ENCODE measurements at places on chromosomes 1 and 21. TPM values are rescaled to one million over a fixed set of nuclear protein-coding genes. Genes with fewer than 3 reads are reported as not detected.
A peak's percentile ranks its signal among the peaks of the same experiment; 100 is the strongest.

The HSD11B1 gene
- total RNA-seq = 226 TPM

DNA sequence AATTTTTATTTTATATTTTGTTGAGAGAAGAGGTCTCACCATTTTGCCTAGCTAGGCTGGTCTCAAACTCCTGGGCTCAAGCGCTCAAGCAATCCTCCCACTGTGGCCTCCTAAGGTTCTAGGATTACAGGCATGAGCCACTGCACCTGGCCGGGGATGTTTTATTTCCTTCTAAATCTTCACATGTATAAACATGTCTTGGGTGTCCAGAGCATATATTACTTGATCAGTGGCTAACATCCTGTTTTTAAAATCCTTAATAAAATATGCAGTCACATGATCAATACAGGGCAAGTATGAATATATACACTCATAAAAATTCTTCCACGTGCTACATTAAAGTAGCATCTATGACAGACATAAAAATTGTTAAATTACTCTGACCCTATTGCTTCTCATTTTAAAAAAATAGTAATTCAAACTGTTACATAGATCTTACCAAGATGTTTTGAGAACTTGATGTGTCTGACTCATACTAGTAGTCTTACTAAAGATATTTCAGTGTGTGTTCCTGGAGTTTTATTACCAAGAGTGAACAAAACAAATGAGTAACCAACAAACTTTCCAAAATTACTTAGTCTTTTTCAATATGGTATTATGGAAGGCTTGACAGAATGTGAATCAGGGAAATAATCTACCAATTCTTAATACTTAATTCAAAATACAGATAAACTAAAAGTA is 222.5 kb downstream of the SLC45A1 start:
- DNase-seq = no peak

- DNase-seq = no peak
Measured at GRCh38 chr1:31523012-31523411, 53.3 kb upstream of the TINAGL1 start.

GRCh38 chr1:215835951-215836350 is 268.8 kb downstream of the KCTD3 start:
- no peak for DNase-seq

DNA sequence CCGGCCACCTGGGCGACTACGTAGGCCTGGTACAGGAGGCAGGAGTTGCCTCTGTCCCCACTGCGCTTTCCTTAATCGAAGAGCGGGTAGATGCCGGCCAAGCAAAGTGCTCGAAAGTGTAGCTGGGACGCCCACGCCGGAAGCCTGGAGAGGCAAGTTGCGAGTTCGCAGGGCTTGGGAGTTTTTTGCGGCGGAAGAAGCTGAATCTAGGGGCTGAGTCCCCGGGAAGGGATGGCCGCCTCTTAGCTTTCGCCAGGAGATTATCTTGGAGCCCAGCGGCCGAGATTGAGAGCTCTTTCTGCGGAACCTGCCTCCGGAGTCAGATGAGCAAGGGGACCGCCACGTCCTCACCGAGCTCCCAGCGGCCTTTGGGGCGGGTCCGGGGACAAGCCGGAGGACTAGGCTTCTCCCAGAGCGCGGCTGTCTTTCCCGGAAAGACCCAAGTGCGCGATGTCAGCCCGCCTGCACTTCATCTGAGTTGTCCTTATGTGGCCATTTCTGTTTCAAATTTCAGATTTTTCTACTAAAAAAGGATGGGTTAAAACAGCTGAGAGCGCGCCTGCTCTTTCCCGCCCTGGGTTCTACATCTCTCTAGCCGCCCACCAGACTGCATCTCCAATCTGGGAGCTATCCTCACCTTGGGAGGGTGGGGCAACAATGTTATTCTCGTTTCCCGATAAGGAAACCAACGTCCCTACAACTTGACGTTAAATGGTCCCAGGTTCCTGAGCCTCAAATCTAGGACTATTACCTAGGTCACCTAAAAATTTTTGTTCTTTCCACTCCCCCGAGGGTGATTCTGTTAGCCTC is 12.4 kb upstream of the TBX15 start:
- DNase-seq = no peak

- DNase-seq = no peak
Measured at GRCh38 chr1:5297180-5297885, 642.9 kb downstream of the AJAP1 start.

DNA sequence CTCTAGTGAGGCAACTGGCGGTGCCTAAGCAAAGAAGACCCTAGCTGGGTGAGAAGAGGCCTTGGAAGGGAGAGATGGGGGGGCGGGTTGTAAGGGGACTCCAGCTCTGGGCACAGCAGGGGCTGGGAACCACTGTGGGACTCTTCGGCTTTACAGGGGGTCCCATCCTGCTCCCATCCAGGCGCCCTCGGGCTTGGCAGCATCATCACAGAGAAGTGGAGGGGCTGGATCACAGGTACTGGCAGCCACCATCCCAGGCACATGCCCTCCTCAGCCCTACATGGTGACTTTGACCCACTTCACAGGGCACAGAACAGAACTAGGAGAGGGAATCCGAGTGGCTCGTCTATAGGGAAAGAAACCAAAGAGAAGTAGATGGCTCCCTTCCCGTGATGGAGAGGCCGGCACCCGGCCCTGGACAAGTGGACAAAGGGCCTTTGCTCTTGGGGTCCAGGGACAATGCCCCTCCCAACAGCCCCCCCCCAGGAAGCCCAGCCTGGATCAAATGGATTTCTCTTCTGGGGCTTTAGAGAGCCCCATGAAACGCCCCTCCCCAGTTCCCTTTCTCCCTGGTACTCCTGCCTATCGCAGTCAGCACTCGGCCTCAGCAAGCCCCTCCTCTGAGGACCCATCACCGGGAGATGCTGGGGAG is 54.0 kb upstream of the ECE1 start:
- peak; percentile 33 for DNase-seq

- no peak for DNase-seq
Measured at GRCh38 chr1:178142806-178143205, 48.9 kb downstream of the RASAL2 start.

- DNase-seq = peak; percentile 52
Measured at GRCh38 chr1:52142220-52143183, 613 bp downstream of the ZFYVE9 start.

GRCh38 chr1:168223681-168224540 is 1.9 kb upstream of the SFT2D2 start:
- no peak for DNase-seq

DNA sequence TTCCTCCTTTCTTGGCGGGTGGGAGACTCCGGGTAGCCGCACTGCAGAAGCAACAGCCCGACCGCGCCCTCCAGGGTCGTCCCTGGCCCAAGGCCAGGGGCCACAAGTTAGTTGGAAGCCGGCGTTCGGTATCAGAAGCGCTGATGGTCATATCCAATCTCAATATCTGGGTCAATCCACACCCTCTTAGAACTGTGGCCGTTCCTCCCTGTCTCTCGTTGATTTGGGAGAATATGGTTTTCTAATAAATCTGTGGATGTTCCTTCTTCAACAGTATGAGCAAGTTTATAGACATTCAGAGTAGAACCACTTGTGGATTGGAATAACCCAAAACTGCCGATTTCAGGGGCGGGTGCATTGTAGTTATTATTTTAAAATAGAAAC is 2.5 kb downstream of the OLIG2 start:
- no peak for DNase-seq

The MAP3K21 gene
- 7.3 TPM for total RNA-seq

DNA sequence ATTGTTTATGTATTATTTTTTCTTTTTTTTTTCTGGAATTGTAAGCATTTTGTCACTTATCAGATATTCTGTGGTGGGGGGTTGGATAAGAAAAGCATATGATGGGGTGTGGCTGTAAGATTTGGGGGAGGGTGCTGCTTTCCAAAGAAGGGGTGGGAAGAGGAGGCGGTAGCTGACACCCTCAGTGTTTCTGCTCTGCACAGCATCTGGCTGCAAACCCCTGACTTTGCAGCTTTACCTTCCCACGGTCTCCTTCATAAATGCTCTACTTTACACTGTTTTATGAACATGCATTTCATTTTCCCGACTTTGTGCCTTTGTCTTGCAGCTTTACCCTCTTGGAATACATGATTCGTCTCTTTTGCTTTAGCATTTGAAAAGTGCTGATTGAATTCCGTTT is 7.6 kb downstream of the FMN2 start:
- no peak for DNase-seq

- no peak for DNase-seq
Measured at GRCh38 chr1:43541721-43542401, 11.2 kb downstream of the PTPRF start.

- DNase-seq = no peak
Measured at GRCh38 chr1:117290890-117291289, 76.4 kb upstream of the MAN1A2 start.

DNA sequence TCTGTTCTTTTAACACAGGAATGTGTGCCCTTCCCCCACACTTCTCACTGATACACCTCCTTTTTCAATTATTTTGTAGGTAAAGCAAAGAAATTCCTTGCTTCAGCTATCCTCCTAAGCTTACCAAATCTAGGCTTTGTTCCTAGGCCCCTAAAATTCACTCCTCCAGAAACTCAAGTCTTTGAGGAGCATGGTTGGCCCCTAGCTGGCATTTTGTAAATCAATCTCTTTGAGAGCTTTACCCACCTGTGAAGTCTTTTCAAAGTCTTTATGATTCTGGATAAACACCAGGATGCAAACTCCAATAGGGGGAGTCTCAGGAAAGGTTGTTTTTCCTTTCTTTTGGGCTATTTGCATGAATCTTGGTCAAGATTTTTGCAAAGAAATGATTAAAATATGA is 82.9 kb upstream of the ZNF644 start:
- DNase-seq = no peak

The CCSAP gene
- 1.6 TPM for total RNA-seq
